HL-60 (cell line): ENCODE measurements at places on chromosomes 12 and 14.

DNA sequence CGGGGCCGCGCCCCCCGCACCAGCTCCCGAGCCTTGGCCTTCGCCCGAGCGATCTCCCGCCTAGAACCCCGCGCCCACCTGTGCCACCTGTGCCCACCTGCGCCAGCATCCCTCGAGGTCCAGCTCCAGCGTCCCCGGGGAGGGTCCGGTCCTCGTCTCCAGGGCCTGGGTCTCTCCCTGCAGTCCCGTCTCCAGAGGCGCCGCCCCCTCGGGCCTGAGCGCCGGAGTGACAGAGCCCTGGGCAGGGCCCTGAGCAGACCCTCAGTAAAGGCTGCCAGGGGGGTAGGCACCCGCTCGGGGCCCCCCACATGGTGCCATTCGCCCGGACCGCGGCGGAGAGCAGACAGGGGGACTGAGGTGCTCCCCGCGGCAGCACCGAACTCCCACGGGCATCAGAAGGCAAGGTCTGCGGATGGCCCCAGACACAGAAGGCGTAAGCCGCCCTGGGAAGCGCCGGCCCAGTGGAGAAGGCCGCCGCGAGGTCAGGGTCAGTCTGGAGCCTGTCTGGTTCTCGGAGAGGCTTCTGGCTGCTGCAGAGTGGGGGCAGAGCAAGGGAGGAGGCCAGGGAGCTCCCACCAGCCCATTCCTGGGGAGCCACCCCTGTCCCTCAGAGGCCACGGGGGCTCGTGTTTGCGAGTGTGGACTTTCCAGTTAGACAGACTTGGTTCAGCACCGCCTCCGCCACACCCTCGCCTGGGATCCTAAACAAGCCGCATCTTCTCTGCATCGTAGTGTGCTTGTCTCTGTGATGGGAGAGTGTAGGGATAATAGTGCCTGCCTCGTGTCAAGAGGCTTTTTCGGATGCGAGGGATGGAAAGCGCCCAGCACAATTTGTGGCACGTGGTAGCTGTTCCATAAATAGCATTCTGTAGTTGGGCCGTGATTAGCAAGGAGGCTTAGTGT is 1.1 kb upstream of the PPP1R13B start:
- DNase-seq, result no peak

DNA sequence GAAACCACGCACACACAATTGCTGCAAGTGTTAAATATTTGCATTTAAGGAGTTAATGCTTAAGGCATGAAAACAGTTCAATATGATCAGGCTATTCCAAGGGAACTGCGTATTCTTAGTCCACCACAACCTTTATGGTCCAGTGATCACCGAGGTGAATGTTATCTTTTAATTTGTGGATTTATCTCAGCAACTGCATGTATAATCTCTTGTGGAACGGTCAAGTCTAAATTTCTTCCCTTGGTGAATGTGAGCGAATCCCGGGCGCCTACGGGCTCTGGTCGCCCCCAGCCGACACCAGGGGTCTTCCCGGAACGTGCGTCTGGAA is 999 bp upstream of the AK7 start:
- no peak for DNase-seq

GRCh38 chr12:103336940-103337339 is 158.8 kb downstream of the C12orf42 start:
- no peak for DNase-seq

DNA sequence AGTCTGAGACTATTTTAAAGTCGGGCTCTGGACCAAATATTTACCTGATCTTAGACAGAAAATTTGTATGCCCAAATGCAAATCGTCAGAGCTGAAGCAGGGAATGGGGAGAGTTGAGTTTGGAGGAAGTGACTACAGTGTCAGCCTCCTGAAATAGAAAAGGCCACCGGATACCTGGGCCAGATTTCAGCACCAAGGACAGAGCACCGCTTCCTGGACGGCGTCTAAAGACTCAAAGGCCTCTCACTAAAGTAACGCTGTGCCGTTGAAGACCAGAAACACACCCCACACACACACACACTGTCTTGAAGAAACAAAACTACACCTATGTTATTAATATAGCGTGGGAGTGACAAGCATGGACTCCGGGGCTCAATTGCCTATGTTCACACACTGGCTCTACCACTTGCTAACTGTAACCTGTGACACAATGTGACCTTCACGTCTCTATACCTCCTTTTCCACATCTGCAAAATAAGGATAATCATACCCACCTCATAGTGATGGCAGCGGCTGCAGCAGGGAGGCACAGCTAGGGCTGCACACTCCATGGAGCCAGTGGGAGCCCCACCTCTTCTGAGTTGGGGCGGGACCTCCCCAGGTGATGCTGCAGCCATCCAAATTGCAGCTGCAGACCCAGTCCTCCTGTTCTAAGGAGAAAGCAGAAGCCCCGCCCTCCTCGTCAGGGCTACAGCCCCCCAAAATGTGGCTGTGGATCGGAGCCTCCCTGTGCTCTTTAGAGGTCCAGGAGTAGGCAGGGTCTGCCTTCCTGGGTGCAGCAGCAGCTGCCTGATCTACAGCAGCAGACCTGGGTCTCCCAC is 35.6 kb downstream of the KRT76 start:
- peak; percentile 20 for DNase-seq

DNA sequence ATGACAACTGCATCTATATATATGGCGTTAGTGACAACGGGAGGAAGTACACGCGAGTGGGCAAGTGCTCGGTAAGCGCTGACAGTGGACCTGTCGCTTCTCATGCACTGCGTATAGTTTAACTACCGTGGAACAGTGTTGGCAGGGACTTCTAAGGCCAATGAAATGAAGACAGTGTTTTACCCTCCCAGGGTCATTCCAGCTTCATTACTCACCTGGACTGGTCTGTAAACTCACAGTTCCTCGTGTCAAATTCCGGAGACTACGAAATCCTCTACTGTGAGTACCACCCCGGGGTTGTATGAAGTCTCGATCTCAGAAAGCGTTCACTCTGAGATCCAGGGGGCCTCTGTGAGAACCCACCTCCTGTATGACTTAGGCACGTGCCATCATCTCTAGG is 129.2 kb upstream of the EVL start:
- DNase-seq, result no peak

GRCh38 chr14:95901054-95901453 is 24.4 kb downstream of the TUNAR start:
- no peak for DNase-seq

GRCh38 chr12:106070147-106070546 is 68.6 kb downstream of the NUAK1 start:
- DNase-seq, result no peak

GRCh38 chr12:124390442-124391097 is 95.7 kb downstream of the RFLNA start:
- peak; percentile 73 for DNase-seq

- no peak for DNase-seq
Measured at GRCh38 chr12:110928700-110929099, 8.3 kb upstream of the MYL2 start.

- DNase-seq, result no peak
Measured at GRCh38 chr12:99453836-99454538, 193.6 kb upstream of the GARIN6 start.

GRCh38 chr12:51705450-51705849 is 114.4 kb downstream of the SCN8A start:
- DNase-seq, result no peak

GRCh38 chr12:131892711-131893604 is 1.5 kb upstream of the ULK1 start:
- DNase-seq, result no peak

- DNase-seq, result no peak
Measured at GRCh38 chr12:105961821-105962671, 176.7 kb downstream of the NUAK1 start.

GRCh38 chr14:42628602-42629001 is 1021.9 kb downstream of the LRFN5 start:
- DNase-seq, result no peak

DNA sequence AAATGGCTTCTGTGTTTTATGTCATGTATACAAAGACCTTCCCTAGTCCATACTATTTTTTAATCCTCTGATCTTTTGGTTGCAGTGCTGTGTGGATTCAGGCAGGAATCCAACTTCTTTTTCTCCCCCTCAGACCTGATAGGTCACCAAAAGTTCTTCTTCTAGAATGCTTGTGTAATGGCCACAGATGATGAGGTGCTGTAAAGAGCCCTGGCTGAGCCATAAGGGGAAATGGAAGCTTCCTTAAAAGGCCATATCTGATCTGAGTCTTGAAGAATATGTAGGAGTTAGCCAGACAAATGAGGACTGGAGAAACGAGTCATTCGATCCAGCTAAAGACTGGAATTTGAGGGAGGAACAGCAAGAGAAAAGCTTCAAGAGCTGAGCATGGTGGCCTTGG is 353.9 kb downstream of the PCNX1 start:
- DNase-seq, result no peak

DNA sequence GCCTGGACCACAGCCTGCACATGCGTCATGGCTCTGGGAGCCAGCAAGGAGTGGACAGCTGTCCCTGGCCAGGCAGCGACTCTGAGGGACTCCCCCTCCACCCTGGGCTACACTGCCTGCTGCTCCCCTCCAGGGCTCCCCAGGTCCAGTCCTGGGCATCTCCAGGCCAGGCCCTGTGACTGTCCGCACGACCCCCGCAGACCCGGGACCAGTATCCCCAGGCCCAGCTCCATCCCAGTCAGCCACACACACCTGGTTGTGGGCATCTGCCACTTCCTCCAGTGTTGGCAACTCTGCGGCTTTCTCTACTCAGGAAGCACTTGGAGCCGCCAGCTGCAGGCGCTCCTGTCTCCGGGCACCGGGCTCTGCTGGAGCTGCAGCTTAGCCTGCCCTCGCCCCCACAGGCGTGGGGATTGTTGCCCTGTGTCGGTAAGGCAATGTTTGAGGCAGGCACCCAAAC is 2.4 kb downstream of the ULK1 start:
- DNase-seq, result peak; percentile 76

DNA sequence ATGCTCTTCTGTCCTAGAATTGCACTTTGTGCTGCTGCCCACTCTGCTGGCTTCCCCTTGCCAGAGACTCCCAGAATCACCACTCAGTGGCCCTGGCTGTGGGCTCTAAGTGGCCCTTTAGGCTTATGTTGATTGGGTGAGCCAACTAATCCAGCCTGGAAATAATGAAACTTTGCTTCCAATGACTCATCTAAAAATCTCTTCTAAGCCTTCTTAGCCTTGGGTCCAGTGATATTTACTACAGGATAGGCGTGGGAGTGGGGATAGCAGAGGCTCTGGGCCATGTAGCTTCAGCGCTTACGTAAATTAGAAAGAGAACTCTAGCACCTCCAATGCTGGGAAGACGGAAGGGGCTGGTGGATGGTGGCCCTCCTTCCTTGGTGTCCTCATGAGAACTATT is 137.9 kb downstream of the TTC8 start:
- no peak for DNase-seq
